ENCODE measurements at places on chromosomes 2 and 18. TPM values are rescaled to one million over a fixed set of nuclear protein-coding genes. Genes with fewer than 3 reads are reported as not detected.

Gene DRC1
- total RNA-seq, result not detected

GRCh38 chr2:138020432-138020831 lies 56.2 kb downstream of the HNMT start:
- H3K27ac ChIP-seq, result no peak overlapping the region
- no peaks in the 10 kb centered on the region for H3K4me1 ChIP-seq
- DNase-seq, result no peak
- H3K36me3 ChIP-seq, result peaks cover 5% of the 10 kb centered on the region

Gene FAHD2B
- total RNA-seq, result 12.1 TPM

Gene SERPINB2
- 0.47 TPM for total RNA-seq

DNA sequence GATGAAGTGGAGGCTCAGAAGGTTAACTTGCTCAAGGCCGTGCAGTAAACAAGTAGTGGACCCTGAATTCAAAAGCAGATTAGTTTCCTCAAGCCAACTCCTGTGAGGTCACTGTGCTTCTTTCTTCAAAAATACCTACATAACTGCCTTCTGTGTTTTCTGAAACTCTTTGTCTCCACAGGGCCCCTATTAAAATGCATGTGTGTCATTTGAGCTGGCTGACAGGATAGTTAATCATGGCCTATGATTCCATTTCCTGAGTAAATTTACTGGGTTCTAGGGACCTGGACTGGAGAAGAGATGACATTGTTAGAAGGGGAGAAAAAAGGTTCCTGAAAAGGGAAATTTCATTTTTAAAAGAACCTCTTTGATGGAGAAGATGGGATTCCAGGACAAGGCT lies 12.9 kb upstream of the DTNA start:
- peaks cover 10% of the 10 kb centered on the region for H3K4me1 ChIP-seq
- no peaks in the 10 kb centered on the region for H3K36me3 ChIP-seq
- no peak for DNase-seq
- no peak overlapping the region for H3K4me3 ChIP-seq

- H3K27ac ChIP-seq, result no peak overlapping the region
- no peak overlapping the region for H3K4me3 ChIP-seq
- no peaks in the 10 kb centered on the region for H3K36me3 ChIP-seq
- H3K4me1 ChIP-seq, result peaks cover 6% of the 10 kb centered on the region
- peaks cover 12% of the 10 kb centered on the region for H3K27me3 ChIP-seq
- peak; percentile 17 for DNase-seq
Observed at GRCh38 chr2:102657770-102658169, 38.4 kb downstream of the SLC9A2 start.

Measured in MCF 10A (cell line).